ENCODE measurements at places on chromosomes 6 and 20. TPM values are rescaled to one million over a fixed set of nuclear protein-coding genes. Genes with fewer than 3 reads are reported as not detected.

MUCL3 gene
- total RNA-seq: not detected

DNAH8 gene
- total RNA-seq: 0.11 TPM

RAET1E gene
- total RNA-seq: not detected

OXT gene
- 0.79 TPM for total RNA-seq

MYB gene
- total RNA-seq: 42.3 TPM

LKAAEAR1 gene
- 0.29 TPM for total RNA-seq
